ENCODE measurements at places on chromosomes 1 and 21.

GRCh38 chr1:1343811-1344421, 5.3 kb downstream of the DVL1 start:
- no peak for DNase-seq

DNA sequence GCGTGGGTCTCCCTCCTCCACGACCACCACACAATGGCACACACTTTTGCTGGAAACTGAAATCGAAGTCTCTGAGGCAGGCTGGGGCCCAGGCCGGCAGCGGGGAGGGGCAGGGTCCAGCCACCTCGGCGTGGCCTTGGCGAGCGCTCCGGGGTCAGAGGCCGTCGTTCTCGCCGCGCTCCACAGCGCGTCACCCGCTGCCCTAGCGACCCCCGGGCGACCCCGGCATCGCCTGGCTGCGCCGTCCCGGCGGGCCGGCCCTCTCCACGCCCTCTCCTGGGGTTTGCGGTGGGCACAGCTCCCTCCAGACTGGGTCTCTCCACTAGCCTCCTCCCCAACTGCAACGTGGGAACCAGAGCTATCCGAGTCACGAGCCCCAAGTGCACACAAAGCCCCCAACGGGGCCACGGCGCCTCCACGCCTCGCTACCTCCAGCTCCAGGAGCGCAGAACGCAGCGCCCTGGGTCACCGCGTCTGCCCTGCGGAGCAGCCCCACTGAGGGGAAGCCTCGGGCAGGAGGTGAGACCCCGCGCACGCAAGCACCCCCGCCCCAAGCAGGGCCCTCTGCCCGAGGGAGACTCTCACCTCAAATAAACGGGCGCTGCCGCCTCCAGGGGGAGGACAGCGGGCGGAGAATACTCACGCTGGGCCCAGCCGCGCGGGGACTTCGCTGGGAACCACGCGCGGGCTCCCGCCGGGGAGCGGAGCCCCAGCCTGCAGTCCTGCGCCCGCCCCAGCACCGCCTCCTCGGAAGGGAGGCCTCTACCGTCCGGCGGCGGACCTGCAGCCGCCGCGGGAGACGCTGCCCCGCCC, 134.0 kb upstream of the BARHL2 start:
- DNase-seq, result no peak

- DNase-seq, result no peak
These were observed 130.0 kb upstream of the TNR start for GRCh38 chr1:175873290-175873935.

DNA sequence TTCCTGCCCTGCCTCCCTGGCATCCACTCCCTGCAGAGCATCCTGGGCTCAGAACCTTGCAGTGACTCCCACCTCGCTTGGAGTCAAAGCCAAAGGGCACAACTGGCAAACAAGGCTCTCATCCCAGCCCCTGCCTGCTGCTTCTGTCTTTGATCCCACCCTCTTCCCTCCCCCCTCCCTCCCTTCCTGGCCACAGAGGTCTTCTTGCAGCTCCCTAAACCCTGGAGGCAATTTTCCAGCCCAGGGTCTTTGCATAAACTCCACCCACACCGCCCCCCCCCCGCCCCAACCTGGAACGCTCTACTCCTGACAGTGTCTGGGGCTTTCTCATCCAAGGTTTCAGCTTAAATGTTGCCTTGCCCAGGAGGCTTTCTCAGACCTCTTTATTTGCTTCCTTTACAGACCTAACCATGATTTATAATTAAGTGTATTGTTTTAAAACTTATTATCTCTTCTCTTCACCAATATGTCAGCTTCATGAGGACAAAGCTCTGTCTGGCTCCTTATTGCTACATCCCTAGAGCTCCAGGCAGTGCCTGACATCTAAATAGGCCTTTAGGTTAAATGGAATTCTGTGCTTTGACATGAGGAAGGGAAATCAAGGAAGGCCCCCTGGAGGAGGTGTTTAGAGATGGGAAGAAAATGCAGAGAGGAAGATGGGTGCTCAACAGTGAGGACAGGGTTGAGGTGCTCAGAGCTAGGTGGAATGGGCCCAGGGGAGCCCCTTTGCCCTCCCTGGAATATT, 37.7 kb upstream of the PADI1 start:
- no peak for DNase-seq

DNA sequence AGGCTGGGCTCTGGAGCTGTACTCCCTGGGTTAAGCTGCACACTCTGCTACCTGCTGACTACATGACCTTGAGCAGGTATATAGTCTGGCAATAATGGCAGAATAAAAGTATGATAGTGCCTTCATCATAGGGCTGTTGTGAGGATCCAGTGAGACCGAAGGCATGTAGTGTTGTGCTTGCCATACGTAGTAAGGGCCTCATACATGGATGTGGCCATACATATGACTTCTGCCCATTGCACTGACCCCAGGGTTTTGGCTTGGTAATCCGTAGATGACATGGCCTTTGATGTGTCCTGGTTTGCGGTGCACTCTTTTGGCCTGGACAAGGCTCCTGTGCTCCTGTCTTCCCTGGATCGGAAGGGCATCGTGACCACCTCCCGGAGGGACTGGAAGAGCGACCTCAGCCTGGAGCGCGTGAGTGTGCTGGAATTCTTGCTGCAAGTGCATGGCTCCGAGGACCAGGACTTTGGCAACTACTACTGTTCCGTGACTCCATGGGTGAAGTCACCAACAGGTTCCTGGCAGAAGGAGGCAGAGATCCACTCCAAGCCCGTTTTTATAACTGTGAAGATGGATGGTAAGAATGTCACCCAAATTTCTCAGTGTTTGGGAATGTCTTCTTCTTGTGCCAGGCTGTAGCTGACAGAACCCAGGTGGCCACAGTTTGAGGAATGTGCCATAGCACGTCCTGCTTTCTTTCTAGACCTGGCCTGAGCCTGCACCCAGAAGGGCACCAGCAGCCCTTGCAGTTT, 17.0 kb upstream of the CD101 start:
- DNase-seq, result no peak

DNA sequence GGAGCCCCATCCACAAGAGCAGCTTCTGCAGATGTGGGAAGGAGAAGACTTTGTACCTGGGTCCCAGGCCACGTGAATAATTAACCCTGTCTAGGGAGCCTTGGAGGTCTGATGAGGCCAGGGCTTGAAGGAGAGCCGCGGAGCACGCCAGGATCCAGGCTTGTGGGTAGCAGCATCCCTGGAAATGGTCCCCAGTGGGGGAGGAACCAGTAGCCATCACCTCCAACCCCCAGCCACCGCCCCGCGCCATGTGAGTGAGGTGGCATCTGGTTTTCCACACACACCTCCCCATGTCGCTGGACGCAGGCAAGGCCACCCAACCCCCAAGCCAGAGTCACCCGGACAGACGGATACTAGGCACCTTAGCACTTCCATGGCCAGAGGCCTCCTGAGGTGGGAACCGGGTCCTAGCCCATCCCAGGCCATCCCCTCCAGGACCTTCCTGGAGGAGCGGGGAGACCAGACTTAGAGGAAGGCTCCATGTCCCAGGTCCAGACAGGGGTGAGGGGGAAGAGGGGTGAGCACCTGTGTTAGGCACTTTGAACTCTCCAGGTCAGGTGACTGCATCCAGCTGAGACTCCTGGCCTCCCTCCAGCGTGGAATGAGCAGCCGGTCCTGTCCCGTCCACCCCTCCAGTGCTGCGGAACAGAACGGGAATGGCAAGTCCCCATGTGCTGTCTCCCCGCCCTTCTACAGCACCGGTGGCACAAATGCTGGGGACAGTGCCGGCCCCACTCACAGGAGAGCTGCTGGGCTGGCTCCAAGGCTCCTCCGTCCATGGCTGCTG, 53.2 kb downstream of the RIPK4 start:
- no peak for DNase-seq

DNA sequence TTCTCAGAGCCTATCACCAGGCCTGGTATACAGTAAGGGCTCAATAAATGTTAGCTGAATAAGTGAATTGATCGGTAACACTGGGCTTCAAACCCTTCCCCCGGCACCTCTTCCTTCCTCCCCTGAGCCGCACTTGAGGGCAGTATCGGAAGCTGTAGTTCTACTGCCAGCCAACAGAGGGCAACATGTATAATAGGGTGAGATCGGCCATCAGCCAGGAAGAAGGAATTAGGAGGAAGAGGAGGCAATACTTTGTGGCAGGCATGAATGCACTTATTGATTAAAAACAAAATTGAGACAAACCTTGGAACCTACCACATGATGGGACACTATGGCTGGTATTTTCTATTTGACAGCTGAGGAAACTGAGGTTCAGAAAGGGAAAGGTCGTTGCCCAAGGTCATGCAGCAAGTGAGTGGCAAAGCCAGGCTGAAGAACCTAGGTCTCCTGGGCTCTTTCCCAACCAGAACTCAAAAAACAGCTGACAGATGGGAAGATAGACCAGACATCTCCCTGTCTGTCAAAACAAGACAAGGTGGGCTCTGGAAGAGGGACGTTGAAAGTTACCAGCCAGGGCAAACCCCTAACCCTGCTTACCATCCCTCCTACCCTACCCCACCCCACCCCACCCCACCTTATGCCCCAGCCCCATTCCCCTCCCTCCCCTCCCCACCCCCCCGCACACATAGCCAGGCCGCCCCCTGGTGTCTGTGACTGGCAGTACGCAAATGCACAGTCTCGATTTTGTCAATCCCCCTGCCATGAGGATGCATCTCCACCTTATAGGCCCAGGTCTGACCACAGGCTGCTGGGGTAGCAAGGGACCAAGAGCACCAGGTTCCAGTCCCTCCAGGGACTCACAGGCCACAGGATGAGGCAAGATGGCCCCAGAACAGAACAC, 107.3 kb upstream of the RUNX3 start:
- no peak for DNase-seq

DNA sequence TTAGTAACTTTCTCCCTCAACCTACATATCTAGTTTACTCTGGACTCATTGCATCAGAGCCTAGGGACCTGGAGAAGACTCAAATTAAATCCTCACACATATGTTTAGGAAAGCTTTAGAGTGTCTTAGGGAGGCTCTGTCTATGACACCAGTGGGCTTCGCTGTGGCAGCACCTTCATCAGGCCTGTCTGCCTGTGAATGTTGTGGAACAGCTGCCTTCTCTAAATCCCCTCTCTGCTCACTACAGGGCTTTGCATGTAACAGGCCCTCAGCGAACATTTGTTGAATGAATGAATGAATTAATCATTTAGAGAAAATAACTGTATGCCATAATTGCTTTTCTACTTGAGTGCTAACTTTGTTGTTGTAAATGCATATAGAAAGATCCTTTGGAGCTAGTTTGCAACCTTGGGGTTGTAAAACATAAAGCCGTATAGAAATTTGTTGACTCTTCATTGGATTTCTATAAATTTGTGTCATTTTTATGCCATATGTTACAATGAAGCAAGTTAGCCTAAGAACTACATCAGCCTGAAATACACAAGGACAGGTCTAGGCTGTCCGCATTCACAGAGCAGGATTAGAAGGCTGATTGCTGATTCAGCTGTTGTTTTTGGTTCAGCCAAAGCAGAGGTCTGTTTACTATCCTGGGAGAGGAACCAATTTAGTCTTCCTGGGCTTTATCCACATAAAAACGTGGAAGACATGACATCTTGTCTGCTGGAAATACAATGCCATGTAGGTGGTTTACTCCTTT, 238.0 kb downstream of the ASTN1 start:
- DNase-seq, result no peak

- no peak for DNase-seq
These were observed 878.5 kb downstream of the USP25 start for GRCh38 chr21:16608209-16608830.

DNA sequence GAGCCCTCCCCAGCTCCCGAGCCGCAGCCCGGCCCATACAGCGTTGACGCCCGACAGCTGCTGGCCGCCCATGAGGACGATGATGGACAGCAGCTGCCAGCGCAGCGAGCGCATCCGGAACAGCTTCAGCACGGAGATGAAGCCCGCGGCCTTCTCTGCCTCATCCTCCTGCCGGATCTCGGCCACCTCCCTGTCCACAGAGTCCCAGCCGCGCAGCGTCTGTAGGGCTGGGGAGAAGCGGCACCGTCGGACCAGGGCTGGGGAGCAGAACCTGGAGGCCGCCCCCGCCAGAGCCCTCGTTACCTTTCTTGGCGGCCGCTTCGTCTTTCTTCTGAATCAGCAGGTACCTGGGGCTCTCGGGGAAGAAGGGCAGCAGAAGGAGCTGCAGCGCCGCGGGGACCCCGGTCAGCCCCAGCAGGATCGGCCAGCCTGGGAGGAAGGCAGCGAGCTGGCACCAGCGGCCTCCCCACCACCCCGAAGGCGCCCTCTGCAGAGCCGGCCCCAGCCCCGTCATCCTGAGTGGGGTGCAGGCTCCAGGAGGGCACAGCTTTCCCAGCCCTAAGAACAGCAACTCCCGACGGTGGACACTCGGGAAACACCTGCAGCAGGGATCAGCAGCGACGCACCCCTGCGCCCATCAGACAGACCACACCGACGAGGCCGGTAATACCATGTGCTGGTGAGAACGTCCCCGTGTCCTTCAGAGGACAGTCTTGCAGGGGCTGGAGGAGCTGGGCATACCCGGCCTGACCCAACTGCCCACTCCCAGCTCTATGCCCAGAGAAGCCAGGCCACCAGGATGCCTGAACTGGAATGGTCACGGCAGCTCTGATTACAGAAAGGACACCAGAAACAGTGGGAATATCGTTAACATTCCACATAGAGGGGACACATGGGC, 13.8 kb upstream of the SLC2A7 start:
- DNase-seq, result no peak

GRCh38 chr1:47184090-47184821, 5.6 kb downstream of the PDZK1IP1 start:
- no peak for DNase-seq

DNA sequence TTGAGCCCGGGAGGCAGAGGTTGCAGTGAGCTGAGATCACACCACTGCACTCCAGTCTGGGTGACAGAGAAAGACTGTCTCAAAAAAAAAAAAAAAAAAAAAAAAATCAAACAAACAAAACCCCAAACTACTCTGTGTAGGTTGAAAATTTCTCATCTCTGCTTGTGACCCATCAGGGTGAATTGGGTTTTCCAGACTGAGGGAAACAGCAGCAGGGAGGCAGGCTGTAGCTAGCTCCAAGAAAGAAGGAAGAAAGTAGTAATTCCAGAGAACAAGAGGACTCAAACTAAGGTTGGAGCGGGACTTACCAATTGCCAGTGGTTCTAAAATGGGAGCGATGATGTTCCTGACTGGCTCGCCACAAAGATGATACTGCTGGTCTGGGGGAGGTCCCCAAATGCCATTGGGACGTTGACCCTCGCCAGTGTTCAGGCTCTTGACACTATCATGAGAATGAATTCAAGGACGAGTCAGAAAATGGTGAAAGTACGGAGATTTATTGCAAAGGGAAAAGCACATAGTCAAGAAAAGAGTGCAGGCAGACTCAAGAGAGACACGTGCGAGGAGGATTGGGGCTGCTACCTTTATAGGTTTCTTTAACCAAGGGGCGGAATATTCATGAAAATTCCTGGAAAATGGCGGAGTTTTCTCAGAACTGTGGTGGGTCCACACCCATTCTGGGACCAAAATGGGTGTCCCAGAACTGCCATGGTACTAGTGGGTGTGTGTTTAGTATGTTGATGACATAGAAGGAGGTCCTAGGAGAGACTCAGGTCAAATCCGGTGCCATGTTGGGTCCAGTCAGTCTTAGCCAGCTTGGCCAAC, 13.4 kb downstream of the AADACL4 start:
- DNase-seq, result no peak

DNA sequence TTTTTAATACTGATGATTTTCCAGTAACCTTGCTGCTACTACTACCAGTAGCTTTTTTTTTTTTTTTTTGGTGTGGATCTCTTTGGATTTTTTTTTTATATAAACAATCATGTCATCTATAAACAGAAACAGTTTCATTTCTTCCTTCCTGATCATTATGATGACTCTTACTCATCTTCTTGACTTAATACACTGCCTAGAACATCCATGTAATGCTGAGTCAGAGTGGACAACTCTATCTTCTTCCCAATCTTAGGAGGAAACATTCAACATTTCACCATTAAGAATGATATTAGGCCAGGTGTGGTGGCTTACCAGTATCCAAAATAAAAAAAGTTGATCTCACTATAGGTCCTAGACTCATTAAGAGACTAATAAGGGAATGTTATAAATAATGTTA, 69.1 kb downstream of the RUSC1 start:
- no peak for DNase-seq

GRCh38 chr1:67211589-67212563, 45.6 kb downstream of the IL23R start:
- DNase-seq, result no peak
